ENCODE measurements at places on chromosomes 1 and 21.

DNA sequence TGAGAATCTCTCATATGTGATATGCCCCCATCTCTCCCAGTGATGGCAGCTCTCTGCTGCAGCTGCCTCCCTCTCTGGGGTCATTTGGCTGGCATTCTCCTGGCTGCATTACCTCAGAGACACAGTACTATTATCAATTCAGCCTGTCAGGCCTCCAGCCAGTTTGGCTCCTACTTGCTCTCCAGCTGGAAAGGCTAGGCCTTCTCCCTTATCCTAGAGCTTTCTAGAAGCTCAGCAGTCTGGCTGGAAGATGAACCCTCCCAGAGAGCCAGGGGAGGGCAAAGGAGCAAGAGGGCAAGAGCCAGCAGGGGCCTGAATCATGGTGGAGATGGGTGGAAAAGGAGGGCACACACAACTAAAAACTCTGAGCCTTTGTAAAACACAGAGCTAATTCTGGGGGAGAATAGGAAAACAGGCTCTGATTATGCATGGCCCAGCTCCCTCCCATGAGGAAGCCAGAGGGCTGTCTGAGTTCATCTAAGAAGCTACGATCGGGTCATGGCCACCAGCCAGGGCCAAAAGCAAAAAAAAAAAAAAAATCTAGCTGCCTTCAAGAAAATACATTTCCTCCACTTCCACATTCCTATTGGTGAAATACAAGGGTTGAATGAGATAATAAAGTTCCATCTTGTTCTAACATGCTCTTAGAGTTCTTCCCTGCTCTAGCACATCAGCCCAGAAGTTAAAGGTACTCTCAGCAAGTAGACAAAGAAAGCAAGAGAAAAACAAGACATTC is 8.8 kb downstream of the LAMB3 start:
- DNase-seq = no peak

- no peak for DNase-seq
These were observed 579.9 kb upstream of the BEND5 start for GRCh38 chr1:49356594-49356993.

- DNase-seq = no peak
These were observed 336.0 kb upstream of the NFIA start for GRCh38 chr1:60746278-60746791.

DNA sequence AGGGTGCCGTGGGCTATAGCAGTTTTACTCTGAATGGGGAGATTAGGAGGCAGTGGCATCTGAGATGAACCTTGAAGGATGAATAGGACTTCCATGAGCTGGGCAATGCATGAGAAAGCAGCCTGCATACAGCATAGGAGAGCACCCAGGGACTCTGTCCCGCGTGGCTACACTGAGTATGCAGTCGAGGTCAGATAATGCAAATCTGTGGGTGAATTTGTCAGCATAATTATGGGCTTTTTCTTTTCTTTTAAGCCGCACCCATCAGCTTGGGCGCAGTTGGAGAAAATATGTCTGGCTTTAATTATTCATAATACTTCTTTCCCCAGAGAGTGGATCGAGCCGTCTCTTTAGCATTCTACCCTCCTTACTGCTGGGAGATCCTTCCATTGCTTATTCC is 188.5 kb downstream of the ZSCAN20 start:
- no peak for DNase-seq

DNA sequence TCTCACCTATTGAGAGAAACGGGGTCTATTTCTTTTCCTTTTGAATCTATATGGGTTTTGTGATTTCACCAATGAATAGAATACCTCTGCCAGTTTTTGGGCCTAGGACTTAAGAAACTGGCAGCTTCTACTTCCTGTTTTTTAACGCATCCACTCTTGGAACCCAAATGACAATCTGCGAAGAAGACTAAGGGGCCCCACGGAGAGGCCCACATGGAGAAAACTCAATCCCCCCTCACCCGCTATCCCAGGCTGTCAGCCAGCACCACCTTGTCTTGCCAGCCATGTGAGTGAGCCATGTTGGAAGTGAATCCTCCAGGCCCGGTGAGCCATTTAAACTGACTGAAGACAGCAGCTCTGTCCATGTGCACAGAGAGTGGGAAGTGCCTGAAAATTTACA is 3.6 kb upstream of the HENMT1 start:
- DNase-seq = no peak

DNA sequence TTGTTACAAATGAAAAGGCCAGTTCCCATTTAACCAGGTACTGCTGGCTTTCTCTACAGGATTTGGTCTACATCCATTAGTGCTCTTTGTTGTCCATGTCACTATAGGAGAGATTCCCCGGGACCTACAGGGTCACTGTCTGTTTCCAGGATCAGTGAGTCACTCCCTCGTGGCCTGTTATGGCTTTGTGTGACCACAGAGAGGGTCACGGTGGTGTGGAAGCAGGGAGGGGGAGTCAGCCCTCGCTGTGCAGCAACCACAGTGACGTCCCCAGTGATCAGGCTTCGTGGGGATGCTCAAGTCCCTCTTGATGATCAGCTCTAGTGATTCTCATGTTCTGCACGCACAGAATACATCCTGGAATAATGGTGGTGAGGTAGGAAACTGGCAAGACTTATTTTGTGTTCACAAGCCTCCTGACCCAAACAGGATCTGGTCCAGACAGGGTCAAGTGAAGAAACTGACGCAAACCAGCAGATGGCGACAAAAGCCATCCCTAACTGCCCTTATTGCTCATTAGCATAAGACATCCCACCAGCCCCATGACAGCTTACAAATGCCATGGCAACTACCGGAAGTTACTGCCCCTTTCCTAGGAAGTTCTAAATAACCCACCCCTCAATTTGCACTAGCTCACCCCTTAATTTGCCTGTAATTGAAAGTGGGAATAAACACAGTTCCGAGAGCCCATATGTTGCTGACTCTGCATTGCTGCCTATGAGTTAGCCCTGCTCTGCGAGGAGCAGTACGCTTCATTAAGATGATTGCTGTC is 98.5 kb downstream of the DISC1 start:
- DNase-seq = no peak

GRCh38 chr1:103461161-103462105 is 64.1 kb upstream of the RNPC3 start:
- no peak for DNase-seq

DNA sequence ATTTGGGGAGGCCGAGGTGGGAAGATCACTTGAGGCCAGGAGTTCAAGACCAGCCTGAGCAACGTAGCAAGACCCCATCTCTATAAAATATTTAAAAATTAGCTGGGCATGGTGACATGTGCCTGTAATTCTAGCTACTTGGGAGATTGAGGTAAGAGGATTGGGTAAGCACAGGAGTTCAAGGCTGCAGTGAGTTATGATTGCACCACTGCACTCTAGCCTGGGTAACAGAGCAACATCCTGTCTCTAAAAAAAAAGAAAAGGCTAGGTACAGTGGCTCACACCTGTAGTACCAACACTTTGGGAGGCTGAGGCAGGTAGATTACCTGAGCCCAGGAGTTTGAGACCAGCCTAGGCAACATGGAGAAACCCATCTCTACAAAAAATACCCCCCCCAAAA is 35.7 kb upstream of the RCC1 start:
- no peak for DNase-seq

DNA sequence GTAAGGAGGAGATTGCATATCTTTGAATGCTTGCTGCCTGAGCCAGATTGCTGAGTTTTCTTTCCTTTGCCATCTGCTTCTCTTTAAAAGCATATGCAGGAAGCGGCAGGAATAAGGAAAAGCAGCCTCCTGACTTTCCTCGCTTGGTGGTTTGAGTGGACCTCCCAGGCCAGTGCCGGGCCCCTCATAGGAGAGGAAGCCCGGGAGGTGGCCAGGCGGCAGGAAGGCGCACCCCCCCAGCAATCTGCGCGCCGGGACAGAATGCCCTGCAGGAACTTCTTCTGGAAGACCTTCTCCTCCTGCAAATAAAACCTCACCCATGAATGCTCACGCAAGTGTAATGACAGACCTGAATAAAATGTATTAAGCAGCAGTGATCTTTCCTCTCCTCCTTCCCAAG is 1.5 kb downstream of the CORT start:
- no peak for DNase-seq

DNA sequence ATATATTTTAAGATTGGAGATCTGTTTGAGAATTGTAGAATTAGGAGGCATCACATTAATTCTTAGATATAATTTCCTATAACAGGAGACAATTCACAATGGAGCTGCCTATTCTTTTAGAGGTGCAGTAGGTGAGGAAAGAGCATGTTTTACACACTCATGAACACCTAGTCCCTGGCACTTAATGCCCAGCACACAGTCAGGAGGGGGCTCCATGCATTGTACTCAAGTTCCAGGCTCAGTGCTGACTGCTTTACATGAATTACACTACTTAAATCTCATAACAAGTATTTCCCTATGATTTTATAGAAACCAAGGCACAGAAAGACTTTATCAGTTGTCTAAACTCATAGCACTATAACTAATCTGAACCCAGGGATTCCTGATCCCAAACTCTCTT is 360 bp upstream of the GBP3 start:
- DNase-seq = no peak

DNA sequence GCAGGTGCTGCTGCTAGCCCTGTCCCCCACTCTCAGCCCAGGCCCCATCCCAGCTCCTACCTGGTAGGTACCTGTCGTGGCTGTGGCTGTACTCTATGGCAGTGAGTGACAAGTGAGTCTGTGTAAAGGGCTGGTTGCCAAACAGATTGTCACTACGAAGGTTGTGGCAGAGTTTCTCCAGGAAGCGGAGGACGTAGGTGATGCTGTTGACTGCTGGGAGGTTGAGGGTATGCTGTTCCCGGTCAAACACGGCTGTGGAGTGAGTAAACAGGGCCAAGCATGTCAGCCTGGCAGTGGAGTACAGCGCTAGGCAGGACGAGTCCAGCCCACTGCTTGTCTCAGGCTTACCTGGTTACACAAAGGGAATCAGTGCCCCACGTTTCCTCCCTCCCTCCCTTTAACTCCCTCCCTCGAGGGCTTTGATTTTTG is 24.8 kb upstream of the SLFNL1 start:
- DNase-seq = no peak

GRCh38 chr1:51610637-51611036 is 6.3 kb upstream of the OSBPL9 start:
- DNase-seq = no peak

DNA sequence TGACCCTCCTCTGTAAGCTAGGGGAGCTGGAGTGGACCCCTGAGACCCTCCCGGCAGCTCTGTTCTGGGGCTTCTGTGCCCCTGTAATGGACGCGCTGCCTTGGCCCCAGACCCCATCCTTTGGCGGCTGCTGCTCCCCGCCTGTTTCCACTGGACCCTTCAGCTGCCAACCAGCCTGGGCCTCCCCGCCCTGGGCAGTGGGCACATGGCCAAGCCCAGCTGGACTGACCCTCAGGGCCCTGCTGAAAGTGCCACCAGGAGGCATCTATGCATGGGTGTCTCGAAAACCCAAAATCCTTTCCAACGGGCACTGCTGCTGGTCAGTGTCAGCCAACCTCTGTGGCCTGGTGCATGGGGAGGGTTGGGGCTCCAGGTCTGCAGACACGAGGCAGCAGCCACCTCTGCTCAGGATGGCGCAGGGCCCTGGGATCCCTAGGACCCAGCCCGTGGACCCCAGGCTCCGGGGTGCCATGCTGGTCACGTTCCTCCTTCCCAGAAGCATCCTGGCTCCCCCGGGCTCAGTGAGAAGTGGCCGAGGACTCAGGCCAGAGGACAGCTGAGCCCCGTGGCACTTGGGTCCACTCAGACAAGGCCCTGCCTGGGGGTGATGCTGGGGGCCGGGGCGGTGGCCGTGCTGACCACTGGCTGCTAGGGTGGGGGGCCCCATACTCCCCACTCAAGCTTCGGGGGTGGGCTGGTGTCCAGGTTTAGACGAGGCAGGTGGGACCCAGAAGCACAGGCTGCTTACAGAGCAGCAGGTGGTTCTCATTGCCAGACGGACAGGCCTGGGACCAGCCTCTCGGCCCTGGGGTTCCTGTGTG is 46.9 kb downstream of the SLX9 start:
- DNase-seq = no peak

DNA sequence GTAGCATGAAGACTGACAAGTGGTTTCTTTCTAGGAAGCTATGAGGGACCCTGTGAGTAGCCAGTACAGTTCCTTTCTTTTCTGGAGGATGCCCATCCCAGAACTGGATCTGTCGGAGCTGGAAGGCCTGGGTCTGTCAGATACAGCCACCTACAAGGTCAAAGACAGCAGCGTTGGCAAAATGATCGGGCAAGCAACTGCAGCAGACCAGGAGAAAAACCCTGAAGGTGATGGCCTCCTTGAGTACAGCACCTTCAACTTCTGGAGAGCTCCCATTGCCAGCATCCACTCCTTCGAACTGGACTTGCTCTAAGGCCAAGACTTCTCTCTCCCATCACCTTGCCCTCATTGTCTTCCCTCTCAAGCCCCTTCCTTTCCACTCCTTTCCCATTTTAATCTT is 3.4 kb upstream of the GABPB2 start:
- DNase-seq = no peak

DNA sequence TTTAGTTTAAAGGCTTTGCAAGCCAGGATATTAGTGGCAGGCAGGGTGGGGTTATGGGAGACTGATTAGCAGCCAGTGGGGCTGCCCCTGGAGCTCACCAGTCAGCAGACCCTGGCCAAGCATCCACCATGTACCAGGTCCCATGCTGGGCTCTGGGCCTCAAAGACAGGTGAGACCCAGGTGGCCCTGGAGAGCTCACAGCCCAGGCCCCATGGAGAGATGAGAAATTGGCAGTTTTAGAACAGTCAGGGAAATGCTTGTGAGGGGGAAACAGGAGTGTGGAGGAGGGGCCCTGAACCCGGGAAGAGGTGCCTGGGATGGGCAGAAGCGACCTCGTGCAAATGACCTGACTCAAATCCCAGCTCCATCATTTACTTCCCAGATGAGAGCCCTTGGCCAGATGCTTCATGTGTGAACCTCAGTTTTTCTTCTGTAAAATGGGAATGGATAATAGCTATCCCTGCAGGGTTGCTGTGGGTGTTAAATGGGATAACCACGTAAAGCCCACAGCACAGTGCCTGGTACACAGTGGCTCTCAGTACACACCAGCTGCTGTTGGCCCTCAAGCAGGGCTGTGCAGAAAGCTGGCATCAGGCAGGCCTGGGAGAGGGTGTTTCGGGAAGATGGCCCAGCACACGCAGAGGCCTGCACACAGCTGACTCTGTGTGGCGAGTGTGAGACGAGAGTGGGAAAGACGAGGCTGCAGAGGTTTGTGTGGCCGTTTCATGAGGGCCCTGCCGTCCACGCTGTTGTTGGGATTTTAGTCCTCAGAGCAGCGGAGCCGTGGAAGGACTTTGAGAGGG is 518.5 kb downstream of the PTPRU start:
- no peak for DNase-seq

- no peak for DNase-seq
These were observed 43.9 kb upstream of the ITPKB start for GRCh38 chr1:226782845-226783601.

GRCh38 chr1:67642629-67643028 is 42.4 kb upstream of the GADD45A start:
- DNase-seq = no peak

GRCh38 chr1:67485046-67485811 is 55.0 kb upstream of the SERBP1 start:
- DNase-seq = no peak

DNA sequence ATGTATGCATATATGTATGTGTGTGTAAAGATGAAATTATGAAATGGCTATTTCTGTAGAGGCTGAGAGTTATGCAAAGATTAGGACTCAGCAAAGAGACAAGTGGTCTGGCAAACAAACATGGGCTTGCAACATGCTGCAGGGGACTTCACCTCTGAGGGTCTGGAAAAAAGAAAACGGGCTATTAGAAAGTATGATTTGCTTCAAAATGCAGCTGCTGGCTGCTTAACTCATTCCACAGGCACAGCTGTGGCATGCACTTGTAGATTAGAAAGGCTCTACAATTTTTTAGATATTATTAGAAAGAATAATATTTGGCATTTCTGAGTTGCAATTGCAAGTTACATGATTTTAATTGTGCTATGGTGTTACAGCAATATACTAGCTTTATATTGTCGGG is 90.4 kb downstream of the ADAMTS1 start:
- DNase-seq = no peak

GRCh38 chr21:40393066-40393465 is 453.9 kb downstream of the DSCAM start:
- no peak for DNase-seq
